Left lung (tissue), 14 donors: ENCODE measurements at places on chromosomes 5 and 9. TPM values are rescaled to one million over a fixed set of nuclear protein-coding genes. Genes with fewer than 3 reads are reported as not detected.

GRCh38 chr5:44935262-44935661, 126.5 kb downstream of the MRPS30 start:
- no peak for DNase-seq

GRCh38 chr9:89841456-89841855, 236.6 kb downstream of the GADD45G start:
- DNase-seq, result no peak

- DNase-seq, result no peak
Observed at GRCh38 chr5:94524841-94525697, 93.3 kb downstream of the KIAA0825 start.

GRCh38 chr5:175873088-175873454, 1.7 kb downstream of the CPLX2 start:
- DNase-seq, result no peak

DNA sequence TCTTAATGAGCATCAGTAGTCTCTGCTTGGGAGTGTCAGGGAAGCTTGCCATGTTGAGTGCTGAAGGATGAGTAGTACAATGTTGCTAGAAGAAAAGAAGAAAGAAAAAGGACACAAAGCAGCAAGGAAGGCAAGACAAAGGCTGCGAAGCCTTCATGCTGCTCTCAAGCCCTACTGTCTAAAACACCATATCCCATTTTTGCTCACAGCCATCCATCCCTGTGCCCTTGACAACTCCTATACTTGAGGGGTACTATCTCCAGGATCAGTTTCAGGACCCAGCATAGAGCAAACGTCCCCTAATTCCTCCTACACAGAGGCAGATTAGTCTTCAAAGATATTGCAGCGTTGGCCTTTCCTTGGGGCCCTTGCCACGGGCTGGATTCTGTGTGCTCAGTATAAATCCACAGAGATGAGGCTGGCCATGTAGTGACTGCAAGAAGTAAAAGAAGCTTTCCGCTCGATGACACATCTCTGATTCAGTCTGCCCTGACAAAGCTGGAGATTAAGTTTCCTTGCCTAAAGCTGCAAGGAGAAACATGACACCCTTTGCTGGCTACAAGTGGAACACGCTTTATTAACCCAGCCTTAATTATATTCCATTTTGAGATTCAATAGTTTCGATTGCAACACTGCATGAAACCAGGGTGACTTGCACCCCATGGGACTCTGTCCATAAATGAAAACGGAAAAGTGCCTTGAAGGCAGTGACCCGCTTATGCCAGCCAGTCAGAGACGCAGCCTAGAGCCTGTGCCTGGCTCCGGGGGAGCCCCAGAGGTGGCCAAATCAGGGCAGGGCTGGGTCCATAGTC, 304.6 kb downstream of the ACTL7B start:
- no peak for DNase-seq

GRCh38 chr9:91889161-91889911, 60.7 kb downstream of the ROR2 start:
- no peak for DNase-seq

DNA sequence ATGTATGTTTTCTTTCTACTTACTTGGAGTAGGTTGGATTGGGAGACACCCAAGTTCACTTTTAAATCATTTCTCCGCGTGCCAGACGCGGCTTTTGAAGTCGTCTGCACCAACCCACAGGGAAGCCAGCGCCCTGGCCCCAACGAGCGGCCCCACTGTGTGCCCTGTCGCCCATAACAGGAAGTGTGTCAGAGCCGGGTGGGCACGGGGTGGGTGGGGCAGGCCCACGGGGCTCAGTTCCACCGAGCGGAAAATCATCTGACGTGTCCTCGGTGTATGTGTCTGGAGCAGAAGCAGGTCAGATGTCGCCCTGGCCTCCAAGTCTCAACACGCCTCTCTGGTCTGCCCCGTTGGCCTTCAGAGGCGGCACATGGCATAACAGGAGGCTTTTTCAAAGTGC, 22.7 kb upstream of the SMIM23 start:
- DNase-seq, result no peak

DNA sequence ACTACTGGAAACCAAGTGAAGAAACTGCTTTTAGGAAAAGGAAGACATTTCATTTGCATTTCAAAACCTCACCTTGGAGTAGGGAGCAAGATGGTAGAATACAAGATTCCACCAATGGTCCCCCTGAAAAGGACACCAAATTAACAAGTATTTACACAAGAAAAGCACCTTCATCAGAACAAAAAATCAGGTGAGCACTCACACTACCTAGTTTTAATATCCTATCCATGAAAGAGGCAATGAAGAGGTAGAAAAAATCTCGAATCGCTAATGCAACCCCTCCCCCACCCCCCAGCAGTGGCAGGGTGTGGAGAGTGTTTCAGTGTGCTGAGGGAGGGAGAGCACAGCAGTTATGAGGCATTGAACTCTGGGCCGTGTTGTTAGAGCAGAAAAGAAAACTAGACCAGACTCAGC, 1397.0 kb upstream of the C9orf72 start:
- no peak for DNase-seq

DNA sequence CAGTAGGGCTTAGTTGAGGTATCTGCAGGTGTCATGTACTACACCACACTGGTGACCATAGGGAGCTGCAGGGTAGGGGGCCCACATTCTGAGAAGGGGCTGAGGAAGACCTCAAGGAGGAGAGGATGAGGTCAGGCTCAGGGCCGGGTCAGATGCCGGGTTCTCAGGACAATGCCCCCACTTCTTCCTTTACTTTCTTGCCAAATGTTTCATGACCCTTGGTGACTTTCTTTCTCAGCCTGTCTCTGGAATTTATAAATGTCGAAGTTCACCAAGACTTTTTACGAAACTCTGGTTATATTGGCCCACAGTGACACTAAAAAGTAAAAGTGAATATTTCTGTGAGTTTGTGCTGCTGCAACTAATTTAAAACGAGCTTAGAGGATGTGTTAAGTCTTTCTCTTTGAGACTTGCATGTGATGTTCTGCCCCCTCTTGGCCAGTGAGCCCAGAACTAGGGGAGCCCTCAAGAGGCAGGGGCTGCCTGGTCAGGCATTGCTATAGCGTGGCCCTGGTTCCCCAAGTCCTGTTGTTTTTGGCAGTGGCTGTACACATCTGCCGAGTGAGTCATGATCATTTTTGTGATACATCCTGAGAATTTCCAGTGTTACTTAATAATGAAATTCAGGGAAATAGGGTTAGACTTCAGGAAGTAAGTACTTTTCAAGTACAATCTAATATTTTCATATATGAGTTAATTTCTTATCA, 11.2 kb downstream of the ACO1 start:
- no peak for DNase-seq

DNA sequence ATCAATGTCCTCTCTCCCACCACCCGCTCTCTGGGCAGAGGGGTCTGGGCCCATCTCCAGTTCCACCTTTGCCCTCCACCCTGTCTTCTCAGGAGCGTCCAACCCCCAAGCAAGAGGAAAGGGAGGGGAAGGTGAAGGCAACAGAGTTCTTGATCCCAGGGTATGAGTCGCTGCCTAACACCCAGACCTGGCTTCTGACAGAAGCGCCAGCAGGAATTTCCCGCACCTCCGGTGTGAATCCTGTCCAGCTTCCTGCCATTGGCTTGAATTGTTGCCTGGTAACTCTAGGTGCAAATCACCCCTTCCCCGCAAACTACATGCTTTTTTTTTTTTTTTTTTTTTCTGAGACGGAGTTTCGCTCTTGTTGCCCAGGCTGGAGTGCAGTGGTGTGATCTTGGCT, 84.2 kb upstream of the IER5L start:
- DNase-seq, result no peak

GRCh38 chr9:113695901-113696300, 180.2 kb upstream of the ZNF618 start:
- DNase-seq, result no peak

GRCh38 chr9:87872079-87872624, 10.5 kb upstream of the SPATA31E1 start:
- DNase-seq, result no peak

DNA sequence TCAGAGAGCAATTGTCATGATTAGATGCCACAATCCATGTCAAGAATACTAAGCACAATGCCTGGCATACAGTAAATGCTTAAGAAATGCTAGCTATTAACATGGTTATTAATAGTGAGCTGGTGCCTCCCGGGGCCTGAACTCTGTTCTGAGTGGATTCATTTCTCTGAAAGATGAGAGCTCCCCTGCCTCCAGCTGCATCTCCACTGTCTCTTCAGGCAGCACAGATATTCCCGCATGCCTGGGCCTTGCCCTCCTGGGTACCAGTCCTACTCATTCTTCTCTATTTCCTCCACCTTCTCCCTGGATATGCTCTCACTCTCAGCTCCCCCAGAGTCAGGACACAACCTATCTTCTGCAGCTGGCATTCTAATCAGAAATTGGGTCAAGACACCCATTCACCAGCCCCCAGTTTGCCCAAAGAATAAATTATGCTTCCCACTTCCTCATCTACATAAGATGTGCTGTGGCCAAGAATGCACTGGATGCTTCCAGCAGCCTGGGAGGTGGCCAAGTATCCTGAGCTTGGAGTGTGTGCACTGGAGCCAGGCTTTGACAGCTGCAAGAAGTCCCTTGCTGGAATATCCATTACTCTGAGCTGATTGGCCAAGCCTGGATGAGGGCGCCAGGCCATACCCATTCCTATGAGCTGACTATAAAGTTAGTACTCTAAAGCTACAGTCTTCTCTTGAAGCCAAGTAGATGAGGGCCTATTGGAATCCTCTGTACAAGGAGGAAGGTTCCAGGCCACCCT, 669.0 kb downstream of the ACTL7B start:
- DNase-seq, result peak; percentile 79

- DNase-seq, result no peak
Observed at GRCh38 chr9:33133186-33133585, 34.0 kb downstream of the B4GALT1 start.

DNA sequence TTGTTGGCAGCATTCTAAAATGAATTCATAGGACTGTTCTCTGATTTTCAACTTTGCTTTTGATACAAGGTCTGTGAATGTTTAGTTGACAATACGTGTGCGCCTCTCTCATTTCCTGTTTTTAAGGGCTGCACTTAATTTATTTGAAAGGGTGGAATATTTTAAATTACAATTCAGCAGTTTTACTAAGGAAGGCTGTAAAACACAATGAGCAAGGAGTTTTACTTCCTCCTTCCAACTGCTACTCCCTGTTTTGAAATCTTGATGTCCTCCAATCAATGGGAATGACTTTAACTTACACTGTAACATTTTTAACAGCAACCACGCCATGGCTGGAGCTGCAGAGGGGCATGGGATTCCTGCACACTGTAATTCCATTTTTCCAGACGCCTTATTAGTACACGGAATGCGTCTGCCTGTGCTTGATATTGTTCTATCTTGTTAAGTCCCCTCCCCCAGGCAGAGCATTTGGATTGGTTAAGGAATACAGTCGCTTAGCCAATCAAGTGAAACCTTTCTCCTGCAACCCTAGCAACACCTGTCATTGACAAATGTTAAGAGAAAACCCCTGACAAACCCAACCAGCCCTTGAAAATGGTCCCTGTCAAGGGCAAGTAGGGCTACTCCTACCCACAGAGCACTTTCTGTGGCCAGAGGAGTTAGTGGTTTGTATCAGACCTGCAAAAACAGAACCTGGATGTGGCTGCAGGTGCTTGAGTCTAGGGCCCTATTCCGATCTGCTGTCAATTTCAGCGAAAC, 12.5 kb upstream of the ZSWIM6 start:
- no peak for DNase-seq

GRCh38 chr5:124828731-124829234, 82.3 kb upstream of the ZNF608 start:
- DNase-seq, result no peak

GRCh38 chr5:102532123-102532522, 33.3 kb upstream of the SLCO6A1 start:
- DNase-seq, result no peak

- DNase-seq, result no peak
Observed at GRCh38 chr5:116476897-116477537, 97.6 kb downstream of the SEMA6A start.

DNA sequence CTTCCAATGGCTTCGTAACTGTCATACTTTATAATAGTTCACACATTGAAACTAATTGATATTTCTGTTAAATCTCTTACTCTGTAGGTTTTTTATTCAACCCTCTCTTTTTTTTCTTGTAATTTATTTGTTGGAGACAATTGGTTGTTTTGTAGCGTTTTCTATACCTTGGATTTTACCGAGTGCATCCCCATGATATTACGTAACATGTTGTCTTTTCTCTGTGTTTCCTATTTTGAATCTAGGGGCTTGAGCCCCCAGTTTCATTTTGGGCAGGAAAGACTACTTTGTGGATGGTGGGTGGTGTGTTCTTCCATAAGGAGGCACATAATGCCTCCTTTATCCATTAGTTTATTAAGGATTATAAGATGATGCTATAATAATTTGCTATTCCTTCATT, 7.4 kb downstream of the MRPL22 start:
- no peak for DNase-seq

DNA sequence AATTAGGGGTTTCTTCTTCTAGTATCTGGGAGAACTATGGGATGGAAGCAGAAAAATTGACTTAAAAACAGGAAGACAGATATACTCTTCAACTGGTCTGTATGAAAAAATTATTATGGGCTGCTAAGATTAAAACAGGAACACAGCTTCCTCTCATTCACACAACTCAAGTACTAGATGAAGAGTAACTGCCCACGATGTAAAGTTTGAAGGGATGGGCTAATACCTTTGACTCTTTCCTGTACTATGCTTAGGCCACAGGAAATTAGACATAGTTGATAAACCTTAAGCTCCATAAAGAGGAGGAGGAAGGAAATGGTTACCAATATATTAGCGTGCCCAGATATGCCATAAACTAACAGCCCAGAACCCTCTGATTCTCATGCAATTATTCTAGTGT, 88.6 kb downstream of the ANKRD31 start:
- no peak for DNase-seq

DNA sequence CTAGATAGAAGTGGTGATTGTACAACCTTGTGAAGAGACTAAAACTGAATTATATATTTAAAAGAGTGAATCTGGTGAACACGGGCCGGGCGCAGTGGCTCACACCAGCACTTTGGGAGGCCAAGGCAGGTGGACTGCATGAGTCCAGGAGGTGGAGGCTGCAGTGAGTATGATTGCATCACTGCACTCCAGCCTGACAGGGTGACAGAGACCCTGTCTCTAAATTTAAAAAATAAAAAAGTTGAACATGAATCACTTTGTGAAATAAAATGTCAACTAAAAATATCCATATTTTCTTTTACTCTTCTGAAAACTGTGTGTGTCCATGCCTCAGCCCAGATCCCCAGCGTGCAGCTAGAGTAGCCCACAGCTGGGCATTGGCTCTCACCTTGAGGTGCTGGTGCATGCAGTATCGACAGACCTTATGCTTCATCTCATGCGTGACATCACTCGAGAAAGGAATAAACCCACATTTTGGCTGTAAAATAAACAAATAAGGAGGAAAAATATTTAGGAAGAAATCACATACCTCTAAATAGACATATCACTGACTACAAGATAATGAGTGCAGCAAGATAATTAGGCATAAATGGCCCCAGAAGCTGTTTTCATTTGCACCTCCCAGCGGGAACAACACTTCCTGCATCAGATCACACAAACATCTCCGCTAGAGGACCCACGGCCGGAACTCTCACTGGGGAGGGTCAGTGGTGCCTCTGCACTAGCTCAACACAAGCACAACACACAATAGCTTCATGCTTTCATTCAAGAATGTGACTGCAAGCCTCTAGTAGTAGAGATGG, 22.1 kb downstream of the IPPK start:
- DNase-seq, result no peak

Gene PCDHB6
- polyA plus RNA-seq, result 2.8 TPM

Gene IL9
- polyA plus RNA-seq, result not detected

Gene LMX1B
- 0.31 TPM for polyA plus RNA-seq

Gene ASPN
- polyA plus RNA-seq, result 6.2 TPM

Gene RIMOC1
- polyA plus RNA-seq, result 28.9 TPM

Gene ZCCHC10
- 31.4 TPM for polyA plus RNA-seq

Gene WDR31
- polyA plus RNA-seq, result 6.3 TPM

Gene GABRA1
- polyA plus RNA-seq, result 1.4 TPM

Gene PHPT1
- polyA plus RNA-seq, result 124 TPM

Gene COL15A1
- 2.5 TPM for polyA plus RNA-seq

Gene SLCO6A1
- not detected for polyA plus RNA-seq
